ENCODE measurements at places on chromosomes 11 and 22.

DNA sequence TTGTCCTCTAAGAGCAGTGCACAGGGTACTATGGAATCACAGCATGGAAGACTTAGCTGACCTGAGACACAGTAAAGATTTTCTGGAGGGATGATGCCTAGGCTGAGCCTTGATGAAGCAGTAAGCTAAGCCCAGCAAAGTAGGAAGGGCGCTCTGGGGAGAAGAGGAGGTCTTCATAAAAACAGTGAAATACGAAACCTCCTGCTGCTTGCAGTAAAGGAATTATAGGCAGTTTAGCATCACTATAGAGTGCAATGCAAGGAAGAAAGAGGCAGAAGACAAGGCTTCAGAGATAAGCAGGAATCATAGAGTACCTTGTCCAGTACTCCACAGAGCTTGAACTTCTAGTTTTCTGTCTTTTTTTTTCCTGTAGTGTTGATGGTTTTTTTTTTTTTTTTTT is 555.7 kb upstream of the CADM1 start:
- no peak for DNase-seq

DNA sequence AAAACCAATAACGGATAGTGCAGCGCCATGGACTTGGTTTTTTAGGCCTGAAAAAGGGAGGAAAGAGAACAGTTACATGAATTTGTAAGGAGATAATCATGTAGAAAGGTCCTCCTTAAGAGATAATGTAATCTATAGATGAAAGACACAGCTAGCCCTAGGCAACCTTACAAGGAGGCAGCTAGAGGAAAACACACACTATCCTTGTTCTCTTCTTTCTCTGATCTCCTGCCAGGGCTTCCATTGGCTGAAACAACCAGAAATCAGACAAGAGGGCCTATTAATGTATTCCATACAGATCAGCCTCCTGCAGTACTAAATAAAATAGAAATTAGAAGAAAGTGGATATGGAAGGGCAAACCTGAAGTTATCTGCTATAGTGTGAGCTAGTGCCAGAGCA is 53.0 kb downstream of the KCNA4 start:
- no peak for DNase-seq

DNA sequence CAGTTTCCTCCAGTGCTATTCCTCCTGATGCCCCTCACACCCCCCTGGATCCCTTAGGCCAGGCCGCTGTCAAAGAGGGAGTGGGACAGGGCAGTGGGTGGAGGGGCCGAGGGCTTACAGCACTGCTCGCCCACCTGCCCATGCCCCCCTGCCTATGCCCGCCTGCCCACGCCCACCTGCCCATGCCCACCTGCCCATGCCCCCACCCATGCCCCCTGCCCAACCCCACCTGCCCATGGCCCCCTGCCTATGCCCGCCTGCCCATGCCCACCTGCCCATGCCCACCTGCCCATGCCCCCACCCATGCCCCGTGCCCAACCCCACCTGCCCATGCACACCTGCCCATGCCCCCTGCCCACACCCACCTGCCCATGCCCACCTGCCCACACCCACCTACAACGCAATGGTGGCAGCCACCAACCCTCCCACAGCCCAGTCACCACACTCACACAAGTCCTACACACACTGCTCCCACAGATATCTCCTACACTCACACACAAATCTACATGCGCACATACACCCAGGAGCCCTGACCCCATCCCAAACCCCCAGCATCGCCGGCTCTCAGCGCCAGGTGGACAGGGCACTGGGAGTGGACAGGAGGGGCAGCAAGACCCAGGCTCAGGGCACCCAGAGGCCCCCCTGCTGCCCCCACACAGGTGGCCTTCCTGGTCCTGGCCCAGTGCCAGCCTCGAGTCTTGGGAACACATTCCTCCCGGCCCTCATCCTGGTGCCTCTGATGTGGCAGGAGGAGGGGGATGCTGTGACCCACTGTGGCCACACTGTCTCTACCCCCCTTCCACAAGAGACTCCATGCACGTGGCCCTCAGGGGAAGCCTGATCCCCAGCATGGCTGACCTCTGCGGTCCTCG is 61.8 kb downstream of the CYTH4 start:
- DNase-seq = no peak

DNA sequence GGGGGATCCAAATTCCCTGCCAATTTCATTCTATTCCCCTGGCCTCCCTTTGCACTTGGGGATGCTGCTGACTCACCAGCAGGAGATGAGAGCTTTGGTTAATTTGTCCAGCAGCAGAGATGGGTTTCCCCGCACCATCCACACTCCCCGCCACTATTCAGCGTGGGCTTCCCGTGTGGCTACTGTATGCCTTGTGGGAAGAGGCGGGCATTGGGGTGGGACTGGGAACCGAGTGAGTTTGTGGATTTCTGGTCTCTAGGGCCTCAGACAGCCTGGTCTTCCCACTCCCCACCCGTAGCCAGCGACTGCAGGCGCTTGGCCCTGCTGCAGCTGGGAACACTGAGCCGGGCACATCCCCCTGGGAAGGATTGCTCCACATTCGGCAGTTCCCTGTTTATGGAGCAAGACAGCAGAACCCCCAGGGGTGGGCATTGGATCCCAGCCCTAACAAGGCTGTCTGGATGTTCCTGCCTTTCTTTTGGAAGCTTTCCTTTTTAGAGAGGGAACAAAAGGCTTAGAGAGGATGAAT is 23.4 kb downstream of the KIAA1671 start:
- DNase-seq = no peak

DNA sequence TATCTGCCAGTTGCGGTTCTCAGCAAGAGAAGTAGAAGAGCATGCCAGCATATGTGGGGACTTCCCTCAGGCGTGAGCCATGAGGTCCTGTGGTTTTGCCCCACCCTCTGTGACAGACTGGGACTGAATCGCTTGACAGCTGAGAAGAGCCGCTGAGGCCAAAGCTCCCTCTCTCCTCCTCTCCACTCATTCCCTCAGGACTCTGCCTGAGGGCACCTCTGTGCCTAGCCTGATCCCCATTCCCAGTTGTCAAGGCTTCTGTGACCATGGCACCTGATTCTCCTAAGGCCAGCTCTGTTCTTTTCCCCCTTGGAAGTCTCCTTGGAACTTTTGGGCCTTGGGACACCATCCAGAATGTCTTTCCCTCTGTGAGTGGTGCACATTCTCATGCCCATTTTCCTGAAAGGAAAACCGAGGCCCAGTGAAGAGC is 27.0 kb downstream of the ART5 start:
- DNase-seq = no peak

DNA sequence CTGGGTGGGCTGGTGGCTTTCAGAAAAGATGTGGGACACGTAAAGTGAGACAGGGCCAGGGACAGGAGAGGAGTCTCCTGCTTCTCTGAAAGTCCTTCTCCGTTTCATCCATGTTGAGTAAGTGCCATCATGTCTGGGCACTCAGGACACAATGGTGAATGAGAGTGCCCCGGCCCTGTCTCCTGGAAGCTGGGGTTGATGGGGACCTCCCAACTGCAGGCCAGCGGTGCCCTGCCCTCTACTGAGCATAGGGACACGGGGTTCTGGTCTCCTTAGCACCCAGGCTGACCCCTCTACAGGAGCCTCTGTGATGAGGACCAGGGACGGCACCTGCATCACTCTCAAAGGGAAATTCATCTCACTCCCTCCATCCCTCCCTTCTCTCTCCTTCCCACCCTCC is 772.3 kb downstream of the BRD1 start:
- DNase-seq = no peak

- DNase-seq = no peak
Measured at GRCh38 chr11:35735903-35736302, 73.3 kb downstream of the TRIM44 start.

- no peak for DNase-seq
Measured at GRCh38 chr22:45455621-45456020, 42.1 kb downstream of the RIBC2 start.

- peak; percentile 55 for DNase-seq
Measured at GRCh38 chr22:37745548-37746365, 48.9 kb downstream of the TRIOBP start.

DNA sequence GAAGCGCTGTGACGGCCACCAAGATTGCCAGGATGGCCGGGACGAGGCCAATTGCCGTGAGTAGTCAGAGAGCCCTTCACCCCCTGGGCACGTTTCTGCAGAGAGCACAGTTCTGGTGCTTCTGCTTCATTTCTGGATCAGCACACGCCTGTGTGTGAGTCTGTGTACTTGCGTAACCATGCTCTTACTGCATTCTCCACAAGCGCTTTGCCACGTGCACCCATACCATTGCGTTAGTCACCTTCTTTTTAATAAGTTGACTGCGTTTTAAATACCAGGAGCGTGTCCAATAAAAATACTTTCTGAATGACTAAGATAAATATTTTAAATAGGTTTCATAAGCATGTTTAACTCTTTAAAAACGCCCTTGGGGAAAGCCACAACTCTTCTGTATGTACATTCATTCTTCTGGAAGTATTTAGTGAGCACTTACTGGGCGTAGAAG is 143.0 kb upstream of the SORL1-AS1 start:
- no peak for DNase-seq

DNA sequence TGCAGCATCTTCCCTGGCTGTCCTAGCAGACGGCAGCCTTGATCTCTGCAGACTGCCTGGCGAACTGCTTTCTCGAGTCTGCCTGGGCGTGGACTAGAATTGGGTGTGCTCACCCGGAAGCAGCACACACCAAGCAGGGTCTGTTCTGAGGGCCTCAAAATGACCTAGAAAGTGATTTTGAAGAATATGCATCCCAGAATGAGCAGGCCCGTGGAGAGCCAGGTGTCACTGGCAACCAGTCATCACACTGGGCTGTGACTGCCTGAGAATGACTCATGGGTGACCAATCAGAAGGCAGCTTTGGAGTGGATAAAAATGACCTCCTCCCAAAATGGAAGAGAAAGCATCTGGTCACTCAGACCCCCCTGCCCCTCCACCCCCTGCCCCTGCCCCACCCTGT is 114.9 kb upstream of the NECTIN1 start:
- DNase-seq = no peak
